ENCODE measurements at places on chromosomes 5 and 9.

DNA sequence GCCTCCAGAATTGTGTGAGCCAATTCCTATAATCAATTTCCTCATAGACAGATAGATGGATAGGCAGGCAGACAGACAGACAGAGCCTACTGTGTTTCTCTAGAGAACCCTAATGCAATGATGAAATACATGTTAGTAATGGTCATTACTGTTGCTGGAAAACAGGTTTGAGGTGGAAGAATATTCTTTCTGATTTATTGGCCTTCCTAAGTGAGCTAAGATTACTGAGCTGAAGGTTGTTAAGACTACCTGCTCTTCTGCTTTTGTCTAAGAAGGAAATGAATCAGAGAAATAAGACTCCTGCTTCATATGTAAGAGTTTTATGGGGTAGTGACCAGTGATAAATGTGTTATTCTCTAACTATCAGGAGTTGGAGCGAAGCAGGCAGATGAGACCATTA, 219.9 kb downstream of the ELAVL2 start:
- DNase-seq: no peak

GRCh38 chr5:74332682-74333081, 307.8 kb downstream of the ENC1 start:
- DNase-seq: no peak

GRCh38 chr9:94603259-94604160, 9.9 kb upstream of the FBP2 start:
- no peak for DNase-seq

GRCh38 chr9:23538067-23538402, 288.0 kb downstream of the ELAVL2 start:
- DNase-seq: no peak

DNA sequence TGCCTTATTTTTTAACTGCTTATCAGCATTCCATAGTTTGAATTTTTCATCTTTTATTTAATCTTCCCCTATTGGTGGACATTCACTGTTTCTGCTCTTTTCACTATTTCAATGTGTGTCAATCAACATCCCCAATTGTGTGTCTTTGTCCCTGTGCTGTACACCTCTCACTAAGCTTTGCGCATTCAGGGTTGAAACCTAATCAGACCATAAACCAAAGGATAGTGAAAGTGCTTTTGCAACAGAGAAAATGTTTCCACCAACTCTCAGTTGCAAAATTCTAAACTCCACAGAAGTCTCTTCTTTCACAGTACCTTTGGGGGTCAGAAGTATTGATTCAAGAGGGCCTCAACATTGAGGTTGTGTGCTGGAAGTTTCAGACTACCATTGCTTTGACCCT, 127.1 kb upstream of the SAP30L start:
- no peak for DNase-seq

DNA sequence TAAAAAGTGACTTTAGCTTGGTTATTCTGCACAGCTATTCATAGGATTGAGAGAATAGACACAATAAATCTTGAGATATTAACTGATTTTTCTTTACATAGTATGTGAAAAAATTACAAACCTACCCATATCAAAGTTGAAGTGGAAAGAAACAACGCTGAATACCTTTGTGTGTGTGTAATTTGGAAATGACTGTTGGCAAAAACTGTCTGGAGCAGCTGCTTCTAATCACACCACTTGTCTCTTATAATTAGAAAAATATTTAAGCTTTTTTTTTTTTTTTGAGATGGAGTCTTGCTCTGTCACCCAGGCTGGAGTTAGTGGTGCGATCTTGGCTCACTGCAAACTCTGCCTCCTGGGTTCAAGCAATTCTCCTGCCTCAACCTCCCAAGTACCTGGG, 110.8 kb upstream of the POC5 start:
- no peak for DNase-seq

DNA sequence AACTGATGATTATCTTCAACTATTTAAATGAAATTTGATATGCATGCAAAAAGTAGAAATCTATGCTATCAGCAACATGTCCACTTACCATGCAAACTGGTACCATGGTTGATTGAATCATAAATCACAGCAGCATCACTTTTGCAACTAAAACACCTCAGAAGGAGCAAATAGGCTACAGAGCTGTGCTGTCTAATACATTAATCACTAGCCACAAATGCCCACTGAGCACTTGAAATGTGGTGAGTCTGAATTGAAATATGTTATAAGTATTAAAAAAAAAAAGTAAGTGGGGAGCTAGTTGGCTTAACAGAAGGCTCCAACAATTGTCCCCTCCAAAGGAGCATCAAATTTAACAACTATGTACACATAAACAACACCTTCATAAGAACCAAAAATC, 112.5 kb downstream of the FAM114A2 start:
- DNase-seq: no peak

DNA sequence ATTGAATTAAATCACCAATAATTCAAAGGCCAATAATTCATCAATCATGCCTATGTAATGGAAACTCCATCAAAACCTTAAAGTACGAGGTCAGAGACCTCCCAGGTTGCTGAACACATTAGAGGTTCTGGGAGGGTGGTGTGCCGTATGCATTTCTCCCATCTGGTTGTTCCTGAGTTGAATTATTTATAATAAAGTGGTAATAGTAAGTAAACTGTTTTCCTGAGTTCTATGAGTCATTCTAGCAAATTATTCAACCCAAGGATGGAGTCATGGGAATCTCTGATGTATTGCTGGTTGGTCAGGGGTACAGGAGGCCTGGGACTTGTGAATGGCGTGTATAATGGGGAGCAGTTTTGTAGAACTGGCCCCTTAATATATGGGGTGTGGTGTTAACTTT, 191.7 kb downstream of the CARTPT start:
- DNase-seq: no peak

- no peak for DNase-seq
Observed at GRCh38 chr5:40681363-40682153, 1.8 kb downstream of the PTGER4 start.

DNA sequence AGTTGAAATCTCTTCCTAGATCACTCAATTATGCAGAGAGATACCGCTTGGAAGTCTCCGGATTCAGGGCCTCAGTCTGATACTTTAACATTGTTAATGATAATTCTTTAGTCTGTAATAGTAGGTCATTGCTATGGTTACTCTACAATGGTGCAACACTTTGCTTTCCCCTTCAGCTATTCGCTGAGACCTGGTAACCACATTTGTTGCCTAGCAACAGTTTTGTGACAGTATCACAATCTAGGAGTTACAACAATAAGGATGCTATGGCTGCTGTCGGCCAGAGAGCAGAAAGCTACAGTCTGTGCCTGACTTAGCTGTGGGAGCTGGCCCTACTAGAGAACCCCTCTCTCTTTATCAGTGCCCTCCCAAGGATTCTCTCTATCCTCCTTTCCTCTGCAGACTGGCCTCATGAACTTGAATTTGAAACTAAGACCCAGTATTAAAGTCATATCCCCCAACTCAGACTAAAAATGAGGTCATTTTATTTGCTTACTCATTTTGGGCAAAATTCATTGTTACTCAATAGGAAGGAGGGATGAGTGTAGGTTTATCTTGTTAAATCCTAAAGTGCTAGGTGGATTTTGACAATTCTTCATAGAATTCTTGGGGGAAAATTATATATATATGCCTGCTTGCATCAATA, 39.3 kb downstream of the NR2F1 start:
- DNase-seq: peak; percentile 22

DNA sequence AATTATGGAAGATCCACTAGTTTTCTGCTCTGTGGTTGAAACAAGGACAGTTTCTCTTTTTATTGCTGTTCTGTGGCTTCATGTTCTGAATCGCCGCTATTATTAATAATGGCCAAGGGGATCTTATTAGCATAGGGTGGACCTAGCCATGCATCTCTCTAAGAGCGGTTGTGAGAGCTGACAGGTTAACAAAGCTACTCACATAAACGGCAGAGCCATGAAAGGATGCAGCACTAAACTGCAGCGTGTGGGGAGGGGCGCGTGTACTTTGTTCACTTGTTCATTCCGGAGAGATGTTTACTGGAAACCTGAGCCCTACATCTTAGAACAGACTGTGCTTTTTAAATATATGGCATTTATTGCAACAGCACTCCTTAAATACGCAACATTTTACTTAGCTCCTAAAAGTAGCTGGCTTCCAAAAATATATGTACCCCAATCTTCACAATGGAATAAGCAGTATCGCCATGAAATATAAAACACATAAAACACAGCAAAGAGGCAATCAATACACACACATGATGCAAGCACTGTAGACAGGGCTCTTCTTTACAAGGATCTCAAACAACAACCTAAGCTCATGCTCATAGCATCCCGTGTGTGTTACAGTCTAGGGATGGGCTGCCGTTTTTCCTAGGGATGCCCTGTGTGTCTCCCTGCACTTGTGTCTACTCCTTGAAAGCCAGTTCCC, 424.6 kb downstream of the MED10 start:
- DNase-seq: no peak

DNA sequence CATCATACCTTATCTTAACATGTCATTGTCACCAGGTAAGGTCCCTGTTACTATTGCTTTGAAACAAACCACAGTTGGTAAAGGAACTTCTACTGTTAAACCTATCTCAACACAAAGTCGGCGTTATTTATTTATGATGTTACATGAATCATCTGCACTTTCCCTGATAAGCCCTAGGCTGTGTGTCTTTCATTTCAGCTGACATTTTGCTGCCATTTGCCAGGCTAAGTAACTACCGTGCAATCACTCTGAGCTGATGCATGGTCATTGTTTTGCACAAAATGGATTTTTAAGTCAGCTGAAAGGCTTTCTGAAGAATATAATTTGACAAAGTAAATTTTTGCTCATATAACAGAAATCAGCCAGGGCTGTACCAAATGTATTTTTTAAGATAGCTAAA, 546.5 kb downstream of the ZNF608 start:
- no peak for DNase-seq

- DNase-seq: no peak
Observed at GRCh38 chr5:149412783-149413476, 33.8 kb upstream of the IL17B start.

DNA sequence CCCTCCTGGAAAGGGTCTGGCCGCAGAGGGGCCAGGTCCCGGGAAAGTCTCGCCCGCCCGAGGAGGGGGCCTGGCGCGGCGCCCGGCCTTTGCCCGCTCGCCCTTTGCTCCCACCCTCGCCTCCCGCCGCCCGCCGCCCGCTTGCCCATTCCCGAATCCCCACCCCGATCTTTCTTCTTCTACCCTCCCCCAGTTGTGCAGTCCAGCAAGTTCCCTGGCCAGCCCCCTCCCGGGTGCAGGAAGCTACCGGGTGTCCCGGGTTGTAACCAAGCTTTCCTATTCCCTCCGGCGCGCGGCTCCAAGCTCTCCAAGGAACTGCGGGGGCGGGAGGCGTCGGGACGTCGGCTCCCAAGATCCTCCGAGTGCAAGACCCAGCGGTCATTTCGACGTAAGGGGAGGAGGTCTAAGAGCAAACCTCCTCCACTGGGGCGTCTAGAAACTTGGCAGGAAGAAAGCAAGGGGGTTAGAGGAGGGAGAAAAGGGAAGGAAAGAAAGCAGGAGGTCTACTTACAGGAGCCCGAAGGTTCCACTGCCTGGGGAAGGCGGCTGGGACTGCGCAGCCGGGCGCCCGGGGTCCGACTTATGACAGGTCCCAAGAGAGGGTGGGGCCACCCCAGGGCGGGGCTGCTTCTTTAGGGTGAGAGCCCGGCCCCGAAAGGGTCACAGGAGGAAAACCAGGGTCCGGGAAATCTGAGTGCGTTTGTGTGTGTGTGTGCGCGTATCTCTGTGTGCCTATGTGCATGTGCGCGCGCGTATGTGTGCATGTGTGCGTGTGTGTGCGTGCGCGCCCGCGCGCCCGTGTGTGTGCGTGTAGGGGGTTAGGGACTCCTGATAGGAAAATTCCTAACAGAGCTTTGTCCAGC, at the start of gene PTGR1:
Gene PTGR1, minus strand, starts transcription at position 556 of the 863 bp plus-strand sequence. CDS start 2,225 bp downstream, outside the sequence.
- peak; percentile 85 for DNase-seq

GRCh38 chr5:15261269-15261995, 238.5 kb upstream of the FBXL7 start:
- no peak for DNase-seq

DNA sequence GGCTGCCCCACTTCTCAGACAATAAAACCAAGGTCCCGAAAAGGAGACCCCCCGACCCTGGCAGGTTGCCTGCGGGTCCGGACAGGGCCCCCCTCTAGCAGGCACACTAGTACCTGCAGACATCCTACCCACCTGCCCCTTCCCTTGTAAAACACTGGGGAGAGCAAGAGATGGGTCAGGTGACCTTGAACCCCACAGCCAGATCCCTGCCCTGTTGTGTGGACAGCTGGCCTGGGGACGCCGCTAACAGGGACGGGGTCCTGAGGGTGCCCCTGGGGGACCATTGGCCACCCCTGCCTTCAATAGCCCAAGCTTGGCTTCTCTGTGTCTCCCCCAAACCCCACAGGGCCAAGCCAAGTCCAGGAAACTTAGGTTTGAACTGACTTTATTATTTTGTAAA, 45.0 kb upstream of the UBAC1 start:
- no peak for DNase-seq

DNA sequence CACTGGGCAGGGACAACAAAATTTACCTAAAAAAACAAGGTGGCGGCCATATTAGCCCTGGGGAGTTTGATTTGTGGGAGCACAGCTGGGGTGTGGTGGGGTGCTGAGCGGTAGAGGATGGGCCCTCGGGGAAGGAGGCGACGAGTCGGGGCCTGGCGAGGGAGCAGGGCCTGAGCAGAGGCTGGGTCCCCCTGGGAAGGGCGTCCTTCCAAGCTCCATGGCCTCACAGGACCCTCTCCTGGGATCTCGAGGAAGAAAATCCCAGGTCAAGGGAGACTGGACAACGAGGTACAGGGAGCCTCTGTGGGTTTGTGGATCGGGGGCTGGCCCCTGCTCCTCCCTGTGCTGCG, 165.5 kb downstream of the CACNA1B start:
- no peak for DNase-seq

- peak; percentile 39 for DNase-seq
Observed at GRCh38 chr9:34899535-34900158, 58.4 kb upstream of the PHF24 start.

DNA sequence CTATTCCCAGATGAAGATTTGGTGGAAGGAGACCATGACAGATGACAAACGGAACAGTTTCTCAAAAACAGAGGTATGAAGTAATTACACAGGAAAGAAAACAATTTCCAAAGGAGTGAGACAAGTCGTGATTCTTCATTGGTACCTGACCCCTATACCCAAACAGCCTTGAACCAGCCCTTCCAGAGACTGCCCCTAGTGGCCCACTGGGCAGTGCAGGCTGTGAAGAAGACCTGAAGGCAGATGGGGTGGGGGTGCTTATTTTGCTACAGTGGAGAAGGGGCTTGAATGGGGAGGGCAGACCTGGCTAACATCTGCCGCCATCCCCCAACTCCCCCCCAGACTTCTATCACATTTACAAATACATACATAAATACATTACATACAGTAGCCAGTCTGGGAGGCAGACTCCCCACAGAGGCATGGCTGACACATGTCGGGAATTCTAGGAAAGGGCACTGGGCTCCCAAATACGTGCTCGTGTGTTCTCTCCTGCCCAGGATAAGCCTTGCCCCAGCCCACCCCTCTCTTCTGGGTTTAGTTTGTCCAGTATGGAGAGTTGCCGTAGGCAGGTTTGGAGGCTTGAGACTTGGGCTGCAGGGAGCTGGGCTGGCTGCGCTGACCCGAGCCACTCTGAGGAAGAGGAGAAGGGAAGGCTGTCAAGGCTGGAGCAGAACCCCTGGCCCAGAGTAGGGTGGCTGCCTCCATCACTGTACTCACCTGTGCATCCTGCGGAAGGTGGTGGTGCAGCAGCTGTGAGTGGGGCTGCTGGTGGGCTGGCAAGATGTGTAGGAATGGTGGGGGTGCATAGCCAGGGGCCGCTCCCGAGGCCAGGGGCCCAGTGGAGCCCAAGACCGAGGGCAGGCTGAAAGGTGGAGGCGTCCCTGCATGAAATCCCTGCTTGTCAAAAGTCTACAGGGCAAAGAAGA, 105.3 kb downstream of the UBE2R2 start:
- DNase-seq: no peak
